ENCODE measurements at places on chromosomes 11 and 22.

DNA sequence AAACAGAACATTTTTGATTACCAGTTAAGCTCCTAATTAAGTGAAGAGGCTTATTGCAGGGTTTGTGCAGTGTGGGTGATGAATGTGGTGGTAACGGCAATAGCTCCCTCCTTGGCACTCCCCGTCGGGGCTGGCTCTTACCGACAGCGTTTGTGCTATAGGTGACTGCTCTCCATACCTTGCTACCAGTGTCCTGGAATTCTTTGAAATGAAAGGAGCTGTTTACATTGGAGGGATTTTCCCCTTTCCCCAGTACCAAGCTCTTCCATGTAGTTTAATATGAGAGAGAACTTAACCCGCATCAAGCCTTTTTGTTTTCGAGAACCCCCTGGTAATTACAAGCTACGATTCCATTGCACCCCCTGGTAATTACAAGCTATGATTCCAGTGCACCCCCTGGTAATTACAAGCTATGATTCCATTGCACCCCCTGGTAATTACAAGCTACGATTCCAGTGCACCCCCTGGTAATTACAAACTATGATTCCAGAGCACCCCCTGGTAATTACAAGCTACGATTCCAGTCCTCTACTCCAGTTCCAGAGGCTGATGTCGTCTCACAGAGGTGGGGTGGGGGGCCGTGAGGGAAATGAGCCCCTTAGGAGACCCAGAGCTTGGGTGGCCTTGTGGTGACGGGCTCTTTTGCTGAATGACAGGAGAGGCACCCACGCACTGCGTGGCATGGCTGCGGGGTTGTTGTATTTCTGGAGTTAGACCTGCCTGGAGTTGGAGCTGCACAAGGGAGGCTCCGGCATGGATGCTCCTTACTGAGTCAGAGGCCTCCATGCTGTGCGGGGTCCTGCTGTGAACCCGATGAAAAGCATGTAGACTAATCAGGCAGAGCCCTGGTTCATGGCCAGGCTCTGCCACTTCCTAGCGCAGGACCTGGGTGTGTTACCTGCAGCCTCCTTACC is 205.3 kb downstream of the TBC1D22A start:
- DNase-seq: no peak

GRCh38 chr22:28012832-28013460 is 93.9 kb upstream of the PITPNB start:
- no peak for DNase-seq

GRCh38 chr11:126926376-126926791 is 74.2 kb downstream of the KIRREL3 start:
- DNase-seq: no peak

DNA sequence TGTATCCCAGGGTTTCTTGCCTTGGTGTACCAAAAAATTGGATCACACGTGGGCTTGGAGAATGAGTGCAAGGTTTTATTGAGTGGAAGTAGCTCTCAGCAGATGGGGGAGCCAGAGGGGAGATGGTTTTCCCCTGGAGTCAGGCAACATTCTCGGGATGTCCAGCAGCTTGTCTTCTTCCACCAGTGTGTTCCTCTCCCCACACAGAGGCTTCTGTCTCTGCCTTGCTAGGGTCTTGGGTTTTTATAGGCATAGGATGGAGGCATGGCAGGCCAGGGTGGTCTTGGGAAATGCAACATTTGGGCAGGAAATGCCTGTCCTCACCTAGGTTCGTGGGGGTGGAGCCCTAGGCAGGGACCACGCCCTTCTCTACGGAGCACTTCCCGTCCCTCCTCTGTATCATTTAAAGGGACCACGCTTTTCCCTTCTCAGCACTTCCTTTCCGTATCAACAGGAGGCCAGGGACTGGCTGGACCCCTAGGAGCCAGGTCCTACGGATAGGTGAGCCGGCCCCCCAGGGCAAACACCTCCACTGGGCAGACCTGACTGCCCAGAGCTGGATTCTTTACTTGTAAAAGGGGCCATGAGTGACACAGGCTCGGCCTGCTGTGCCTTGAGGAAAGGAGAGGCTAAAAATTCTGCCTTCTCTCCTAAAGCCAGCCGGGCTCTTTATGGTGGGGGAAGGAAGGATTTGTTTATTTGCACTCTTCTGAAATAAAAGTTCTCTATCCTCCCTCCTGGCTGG is 55.3 kb upstream of the CCDC188 start:
- DNase-seq: no peak

DNA sequence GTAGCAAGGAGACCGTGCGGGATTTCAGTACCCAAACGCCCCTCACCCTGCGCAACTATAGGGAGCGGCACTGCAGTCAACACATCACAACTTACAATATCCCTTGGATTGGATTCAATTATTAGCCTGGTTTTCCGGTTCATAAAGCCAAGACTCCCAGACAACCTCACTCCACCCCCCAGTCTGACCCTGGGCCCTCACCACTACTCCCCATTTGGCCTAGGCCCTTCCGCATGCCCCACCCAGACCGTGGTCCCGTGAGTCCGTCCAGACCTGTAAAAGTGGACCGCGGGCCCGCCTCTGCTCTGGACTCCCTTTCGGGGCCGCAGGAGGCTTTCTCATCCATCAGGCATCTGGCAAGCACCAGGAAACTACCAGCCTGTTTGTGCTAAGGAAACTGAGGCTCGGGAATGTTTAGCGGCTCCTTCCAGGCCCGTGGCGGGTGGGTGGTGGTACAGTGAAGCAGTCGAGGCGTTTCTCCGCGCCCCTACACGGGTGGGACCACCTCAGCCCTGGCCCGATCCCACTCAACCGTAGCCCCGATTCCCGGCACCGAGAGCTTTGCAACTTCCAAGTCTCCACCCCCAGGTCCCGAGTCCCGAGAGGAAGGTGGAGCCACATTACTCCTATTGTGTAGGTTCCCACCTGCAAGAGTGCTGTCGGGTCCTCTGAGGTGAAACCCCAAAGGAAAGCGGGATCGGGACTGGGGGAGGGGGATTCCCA is 679 bp upstream of the DPP3 start:
- DNase-seq: no peak

- DNase-seq: no peak
Observed at GRCh38 chr11:125072218-125072960, 9.3 kb downstream of the SLC37A2 start.

GRCh38 chr11:75815345-75816168 is 547 bp downstream of the UVRAG start:
- peak; percentile 31 for DNase-seq

GRCh38 chr11:18394275-18394927 is at the start of gene LDHA:
Gene LDHA, plus strand, starts transcription at chr11:18394563. Its CDS starts 2,280 bp downstream, at chr11:18396843.
- DNase-seq: peak; percentile 68

- DNase-seq: no peak
Observed at GRCh38 chr11:106420048-106420665, 342.7 kb downstream of the AASDHPPT start.

DNA sequence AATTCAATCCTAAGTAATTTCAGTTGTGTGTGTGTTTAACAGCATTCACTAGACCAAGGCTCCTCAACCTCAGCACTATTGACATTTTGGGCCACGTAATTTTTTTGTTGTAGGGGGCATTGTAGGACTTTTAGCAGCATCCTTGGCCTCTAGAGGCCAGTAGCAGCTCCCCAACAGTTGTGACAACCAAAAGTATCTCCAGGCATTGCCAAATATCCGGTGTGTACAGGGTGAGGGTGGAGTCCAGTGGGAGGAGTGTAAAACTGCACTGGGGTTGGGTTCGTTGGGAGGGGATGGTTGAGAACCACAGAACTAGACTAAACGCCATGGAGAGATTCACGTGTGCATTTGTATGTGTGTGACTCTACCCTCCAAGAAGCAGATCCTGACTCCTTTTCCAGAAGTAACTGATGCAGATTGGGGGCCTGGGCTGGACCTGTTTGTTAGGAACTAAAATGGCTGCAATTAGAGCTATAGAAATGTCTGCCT is 5.9 kb upstream of the PHF21A start:
- no peak for DNase-seq

DNA sequence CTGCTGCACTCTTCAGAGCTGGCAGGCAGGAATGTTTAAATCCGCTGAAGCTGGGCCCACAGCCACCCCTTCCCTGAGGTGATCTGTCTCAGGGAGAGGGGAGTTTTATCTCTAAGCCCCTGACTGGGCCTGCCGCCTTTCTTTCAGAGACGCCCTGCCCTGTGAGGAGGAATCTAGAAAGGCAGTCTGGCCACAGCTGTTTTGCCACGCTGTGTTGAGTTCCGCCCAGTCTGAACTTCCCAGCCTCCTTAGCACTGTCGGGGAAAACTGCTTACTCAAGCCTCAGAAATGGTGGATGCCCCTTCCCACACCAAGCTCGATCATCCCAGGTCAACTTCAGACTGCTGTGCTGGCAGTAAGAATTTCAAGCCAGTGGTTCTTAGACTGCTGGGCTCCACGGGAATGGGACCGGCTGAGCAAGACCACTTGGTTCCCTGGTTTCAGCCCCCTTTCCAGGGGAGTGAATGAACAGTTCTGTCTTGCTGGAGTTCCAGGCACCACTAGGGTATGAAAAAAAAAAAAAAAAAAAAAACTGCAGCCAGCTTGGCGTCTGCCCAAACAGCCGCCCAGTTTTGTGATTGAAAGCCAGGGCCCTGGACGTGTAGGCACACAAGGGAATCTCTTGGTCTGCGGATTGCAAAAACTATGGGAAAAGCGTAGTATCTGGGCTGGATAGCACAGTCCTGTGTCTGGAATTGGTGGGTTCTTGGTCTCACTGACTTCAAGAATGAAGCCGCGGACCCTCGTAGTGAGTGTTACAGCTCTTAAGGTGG is 127.4 kb downstream of the SPON1 start:
- no peak for DNase-seq

- peak; percentile 36 for DNase-seq
Observed at GRCh38 chr22:31944700-31945442, 536 bp downstream of the YWHAH start.

DNA sequence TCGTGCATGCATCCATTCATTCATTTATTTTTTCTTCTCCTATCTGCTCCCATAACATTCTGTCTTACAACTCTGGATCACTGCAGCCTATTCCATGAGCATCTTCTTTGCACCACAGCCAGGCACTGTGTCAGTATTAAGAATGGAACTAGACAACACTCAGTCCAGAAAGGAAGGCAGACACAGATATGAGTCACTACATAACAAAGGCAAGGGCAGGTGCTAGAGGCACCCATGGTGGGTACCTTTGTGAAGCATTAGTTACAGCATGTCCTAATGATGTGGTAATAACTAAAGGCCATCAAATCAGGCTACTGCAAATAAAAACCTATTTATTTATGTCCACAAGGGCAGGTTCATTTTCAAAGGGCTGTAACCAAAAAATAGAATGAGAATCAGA is 28.1 kb downstream of the TENM4 start:
- DNase-seq: no peak

DNA sequence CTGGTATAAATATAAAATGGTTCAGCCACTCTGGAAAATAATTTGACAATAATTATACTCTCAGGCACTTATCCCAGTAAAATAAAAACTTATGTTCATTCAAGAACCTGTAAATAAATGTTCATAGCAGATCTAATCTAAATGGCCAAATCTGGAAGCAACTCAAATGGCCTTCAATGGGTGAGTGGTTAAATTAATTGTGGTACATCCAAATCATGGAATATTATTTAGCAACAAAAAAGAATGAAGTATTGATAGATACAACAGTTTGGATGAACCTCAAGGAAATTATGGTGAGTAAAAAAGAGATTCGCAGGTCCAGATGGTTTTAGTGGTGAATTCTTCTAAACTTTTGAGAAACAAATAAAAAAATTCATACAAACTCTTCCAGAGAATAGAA is 287.0 kb upstream of the ZC3H12C start:
- DNase-seq: no peak
